ENCODE measurements at places on chromosomes 2 and 18.

DNA sequence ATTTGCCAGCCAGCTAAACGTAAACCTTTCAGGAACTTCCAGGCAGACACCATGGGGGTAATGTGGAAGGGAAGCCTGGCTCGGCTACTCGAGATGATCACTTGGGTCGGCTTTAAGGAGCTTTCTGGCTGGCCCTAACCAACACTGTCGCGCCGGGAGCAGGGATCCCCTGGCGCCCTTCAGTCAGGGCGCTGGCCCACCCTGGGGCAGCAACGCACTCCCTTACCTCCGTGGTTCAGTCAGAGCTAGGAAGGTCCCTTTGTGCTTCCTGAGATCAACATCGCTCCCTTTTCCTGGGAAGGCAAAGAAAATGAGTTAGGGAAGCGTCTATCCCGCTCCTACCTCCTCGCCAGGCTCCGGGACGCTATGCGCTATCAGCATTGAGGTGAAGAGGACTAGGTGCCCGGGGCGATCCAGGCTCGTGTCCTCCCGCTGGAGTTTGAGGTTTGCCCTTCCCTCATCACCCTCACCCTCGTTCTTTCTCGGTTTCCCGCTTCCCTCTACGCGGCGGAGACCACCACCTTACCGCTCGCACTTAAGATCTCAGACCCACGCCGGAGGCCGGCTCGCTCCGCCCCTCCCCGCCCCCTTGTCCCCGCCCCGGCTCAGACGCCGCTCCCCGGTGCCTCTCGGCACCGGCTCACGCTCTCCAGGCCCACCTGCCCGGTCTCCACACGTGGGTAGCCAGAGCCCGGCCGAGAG is 449 bp upstream of the ATRAID start:
- DNase-seq = no peak

DNA sequence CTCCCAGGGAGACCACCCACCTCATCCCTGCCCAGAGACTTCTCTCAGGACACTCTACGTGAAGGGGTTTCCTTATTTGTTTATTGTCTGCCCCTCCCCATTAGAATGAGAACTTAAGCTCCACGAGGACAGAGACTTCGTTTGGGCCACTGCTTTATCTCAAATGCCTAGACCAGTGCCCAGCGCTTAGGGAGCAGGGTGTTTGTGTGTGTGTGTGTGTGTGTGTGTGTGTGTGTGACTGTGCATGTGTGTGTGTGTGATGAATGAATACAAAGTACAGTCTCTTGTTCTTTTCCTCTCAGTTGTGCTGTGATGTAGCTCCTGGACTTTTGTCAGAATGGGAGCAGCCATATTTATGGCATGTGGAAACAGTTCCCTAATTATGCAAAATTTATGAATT is 34.4 kb upstream of the CABYR start:
- no peak for DNase-seq

DNA sequence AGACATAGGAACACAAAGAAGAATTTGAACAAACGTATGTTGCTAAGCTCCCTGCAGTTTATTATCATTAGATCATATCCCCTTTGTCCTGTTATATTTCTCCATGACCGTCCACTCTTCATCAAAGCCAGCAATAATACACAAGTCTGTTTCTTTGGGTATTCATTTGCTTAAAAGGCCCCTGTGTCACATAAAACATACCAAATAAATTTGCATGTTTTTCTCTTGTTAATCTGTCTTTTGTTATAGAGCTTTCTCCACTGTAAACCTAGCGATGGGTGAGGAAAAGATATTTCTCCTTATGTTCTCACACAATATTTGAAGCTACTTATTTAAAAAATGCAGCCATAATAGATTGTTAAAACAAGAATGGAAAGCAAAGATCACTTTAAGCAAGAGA is 42.9 kb upstream of the REL start:
- DNase-seq = no peak

DNA sequence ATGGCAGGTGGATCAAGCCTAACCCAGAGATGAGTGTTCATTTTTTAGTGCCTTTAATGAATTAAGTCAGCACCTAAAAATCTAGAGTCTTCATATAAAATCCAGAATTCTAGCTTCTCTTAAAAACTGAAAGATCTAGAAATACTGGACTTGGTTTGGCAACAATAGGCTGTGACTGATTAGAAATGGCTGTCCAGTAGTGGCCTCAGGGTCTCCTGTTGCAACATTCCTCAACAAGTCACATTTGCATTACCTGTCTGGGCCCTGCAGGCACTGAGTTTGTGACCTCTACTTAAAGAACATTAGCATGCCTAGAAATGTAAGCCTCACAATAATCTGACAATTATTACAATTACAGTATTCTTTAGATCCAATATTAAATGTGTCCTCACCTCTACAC is 33.1 kb downstream of the MBD2 start:
- DNase-seq = no peak

All from NCI-H2029 (cell line).